Foreskin keratinocyte (primary cell): ENCODE measurements at places on chromosomes 4 and X.

GRCh38 chr4:1490011-1490653 is 83.9 kb upstream of the NKX1-1 start:
- no peak for DNase-seq

DNA sequence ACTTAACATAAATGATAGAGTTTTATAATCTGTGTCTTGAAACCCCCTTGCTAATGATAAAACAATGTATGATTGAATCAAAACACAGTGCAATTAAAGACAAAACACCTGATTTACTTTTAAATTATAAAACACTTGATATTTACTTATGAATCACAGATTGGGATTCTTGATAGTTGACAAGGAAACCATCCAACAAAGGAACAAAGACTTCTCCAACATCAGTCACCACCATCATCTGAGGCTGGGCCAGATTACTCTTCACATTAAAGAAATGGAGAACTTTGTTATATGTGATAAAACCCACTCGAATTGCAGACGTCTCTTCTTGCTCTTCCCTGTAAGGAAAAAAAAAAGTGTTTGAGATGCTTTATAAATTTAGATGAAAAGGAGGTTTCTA is 67.4 kb downstream of the METTL14 start:
- no peak for DNase-seq

GRCh38 chr4:172982151-172982590 is 186.4 kb upstream of the GALNT7 start:
- peak; percentile 98 for DNase-seq

- no peak for DNase-seq
Measured at GRCh38 chrX:25968920-25969319, 169.2 kb upstream of the MAGEB18 start.

GRCh38 chrX:150254909-150255308 is 108.2 kb upstream of the MAMLD1 start:
- no peak for DNase-seq

GRCh38 chr4:120855307-120856001 is 67.1 kb downstream of the PRDM5 start:
- no peak for DNase-seq

DNA sequence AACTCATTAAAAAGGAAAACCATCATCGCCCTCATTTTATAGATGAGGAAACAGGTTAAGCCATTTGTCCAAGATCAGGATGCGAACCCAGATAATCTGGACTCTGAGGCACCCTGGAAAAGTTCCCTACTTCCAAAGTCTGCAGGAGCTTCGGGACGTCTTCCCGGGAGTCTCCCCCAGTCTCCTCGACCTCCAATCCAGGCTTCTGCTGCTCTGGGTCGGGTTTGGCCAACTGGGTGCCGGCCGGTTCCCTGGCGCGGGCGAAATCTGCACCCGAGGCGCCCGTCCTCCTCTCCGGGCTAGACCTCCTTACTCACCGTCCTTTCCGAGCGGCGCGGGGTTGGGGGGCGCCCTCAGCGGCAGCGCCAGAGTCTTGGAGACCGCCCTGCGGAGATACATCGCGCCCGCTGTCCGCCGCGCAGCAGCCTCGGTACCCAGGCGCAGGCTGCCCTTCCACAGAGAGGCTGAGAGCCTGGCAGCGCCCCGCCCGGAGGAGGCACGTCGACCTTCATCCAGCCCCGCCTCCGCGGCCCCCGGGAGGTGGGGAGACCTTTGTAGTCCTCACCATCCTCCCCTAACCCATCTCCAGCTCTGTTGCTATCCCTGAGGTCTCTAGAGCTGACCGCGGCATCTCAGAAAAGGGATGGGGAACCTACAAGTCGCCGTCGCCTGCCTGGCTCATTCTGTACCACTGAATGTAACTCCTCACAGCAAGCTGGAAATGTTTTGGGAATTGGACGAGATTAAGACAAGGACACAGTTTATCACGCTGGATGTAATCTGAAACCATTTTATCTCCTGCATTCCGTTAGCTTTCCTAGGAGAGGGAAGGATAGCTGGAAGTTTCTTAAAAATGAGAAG is at the start of gene MGARP:
Gene MGARP (minus strand): TSS at position 466 of the 861 bp plus-strand sequence. CDS start 67 bp downstream, at position 399.
- DNase-seq = no peak

- DNase-seq = no peak
Measured at GRCh38 chrX:9519546-9520216, 54.8 kb downstream of the TBL1X start.

GRCh38 chr4:78439328-78439727 is 112.2 kb upstream of the ANXA3 start:
- no peak for DNase-seq

- DNase-seq = no peak
Measured at GRCh38 chr4:1406981-1407656, 877 bp upstream of the NKX1-1 start.

DNA sequence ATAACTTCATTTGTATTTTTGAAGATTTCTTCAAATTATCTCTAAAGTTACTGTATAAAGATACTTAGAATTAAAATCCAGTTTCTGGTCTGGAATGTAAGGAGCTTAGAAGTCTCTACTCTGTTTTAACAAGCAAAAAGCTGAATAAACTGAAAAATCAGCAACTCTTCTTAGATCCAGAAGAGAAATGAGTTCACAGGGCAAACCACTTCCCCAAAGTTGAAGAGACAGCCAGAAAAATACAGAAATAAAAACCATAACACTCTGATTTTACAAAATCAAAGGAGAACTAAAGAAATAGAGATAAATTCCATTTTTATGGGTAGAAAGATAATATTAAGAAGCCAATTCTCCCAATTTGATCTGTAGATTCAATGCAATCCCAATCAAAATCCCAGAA is 1166.8 kb downstream of the ADGRL3 start:
- no peak for DNase-seq

DNA sequence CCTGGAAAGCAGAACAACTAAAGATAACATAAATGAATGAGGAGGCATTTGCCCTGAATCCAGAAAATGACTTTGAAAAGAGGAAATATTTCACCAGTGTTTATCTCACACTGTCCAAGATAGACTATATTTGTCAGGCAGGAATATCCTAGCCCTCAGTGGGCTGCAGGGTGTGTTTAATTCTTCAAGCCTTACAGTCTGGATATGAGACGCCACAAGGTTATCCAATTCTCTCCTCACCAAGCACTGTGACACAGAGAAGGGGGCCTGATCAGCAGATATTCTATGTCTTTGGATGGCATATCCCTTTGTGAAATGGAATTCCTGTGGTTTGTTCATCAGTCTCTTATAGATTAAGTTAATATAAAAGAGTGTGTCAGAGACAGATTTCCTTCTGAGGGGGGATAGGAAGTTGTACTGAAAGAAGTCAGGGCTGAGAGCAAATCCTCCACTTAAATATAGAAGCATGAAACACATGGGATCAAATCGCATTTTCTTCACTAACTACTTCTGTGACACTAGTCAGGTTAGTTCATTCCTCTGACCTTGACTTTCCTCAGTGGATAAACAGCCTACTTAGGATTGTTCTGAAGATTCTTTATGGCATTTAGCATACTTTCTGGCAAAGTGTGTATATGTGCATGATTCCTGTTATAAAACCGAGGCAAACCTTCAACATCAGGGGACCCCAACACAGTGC is 6.8 kb upstream of the G3BP2 start:
- no peak for DNase-seq

DNA sequence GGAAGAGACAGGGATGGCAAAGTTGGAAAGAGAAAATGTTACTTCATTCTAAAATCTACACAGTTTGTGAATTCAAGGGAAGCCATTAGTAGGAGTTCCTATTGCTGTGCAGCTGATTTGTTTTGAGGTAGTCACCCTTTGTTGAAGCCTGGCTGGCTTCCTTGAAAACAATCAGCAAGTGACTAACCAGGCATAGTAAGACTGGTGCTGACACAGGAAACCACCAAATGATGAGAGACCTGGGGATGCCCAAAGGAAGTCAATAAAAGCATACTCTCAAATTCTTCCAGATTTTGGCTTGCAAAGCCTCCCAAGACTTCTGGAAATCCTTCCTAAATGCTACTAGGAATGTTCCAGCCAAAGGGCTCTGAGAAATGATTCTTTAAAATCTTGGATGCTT is 23.9 kb upstream of the PRDM8 start:
- DNase-seq = peak; percentile 81

GRCh38 chr4:7307394-7308099 is 115.2 kb downstream of the SORCS2 start:
- DNase-seq = no peak

DNA sequence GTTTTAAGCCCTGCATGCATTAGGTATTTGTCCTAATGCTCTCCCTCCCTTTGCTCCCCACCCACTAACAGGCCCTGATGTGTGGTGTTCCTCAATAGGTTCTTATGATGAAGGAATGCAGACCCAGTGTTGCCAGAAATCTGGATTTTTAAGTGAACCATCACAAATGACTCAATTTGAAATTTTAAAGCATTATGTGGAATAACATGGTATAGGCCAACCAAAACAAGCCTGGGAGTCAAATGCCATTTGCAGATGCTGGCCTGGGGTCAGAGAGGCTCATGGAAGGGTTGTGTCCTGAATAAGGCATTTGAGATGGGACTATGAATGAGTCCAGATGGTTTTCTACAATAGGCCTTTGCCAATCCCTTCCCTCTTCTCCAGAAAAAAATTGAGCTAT is 179.6 kb downstream of the SHROOM3 start:
- no peak for DNase-seq

DNA sequence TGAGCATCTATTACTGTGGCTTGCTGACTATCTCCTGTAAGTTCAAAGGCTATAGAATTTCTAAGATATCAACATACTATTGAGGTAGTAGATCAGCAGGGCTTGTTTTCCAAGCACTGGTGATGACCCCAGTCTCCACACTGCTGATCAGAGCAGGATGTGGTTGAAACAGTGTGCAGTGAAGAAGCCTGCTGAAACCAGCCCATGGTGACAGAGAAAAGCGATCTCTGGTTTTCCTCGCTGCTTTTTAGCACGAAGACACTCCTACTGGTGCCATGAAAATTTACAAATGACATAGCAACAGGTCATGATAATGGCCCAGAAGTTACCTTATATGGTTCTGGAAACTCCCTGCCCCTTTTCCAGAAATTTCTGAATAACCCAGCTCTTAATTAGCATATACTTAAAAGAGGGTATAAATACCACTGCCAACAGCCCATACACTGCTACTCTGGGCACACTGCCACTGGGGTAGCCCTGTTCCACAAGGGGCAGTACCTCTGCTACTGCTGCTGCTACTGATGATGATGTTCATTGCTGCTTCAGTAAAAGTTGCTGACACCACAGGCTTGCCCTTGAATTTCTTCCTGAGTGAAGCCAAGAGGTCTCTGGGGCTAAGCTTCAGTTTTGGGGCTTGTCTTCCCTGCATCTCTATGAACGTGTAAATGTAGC is 1689.5 kb upstream of the PCDH10 start:
- DNase-seq = no peak

DNA sequence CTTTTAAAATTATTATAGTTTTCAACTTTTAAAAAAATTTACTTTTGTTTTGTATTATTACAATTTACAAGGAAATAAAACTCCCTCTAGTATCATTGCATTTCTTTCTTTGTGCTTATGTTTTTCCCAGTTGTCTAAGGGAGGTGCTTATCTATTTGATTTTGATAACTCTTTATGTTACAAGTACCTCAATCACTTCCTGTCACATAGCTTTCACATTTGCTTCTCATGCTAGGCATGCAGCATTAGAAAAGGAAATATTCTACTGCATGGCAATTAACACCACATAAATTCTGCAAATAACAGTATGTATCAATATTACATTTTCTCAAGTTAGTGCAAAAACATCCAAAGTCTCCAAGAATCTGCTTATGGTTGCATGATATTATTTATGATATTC is 180.3 kb upstream of the HS3ST1 start:
- DNase-seq = no peak

GRCh38 chrX:77949840-77950239 is 19.6 kb downstream of the PGAM4 start:
- no peak for DNase-seq

GRCh38 chr4:112448306-112449132 is 67.5 kb downstream of the NEUROG2 start:
- peak; percentile 39 for DNase-seq

DNA sequence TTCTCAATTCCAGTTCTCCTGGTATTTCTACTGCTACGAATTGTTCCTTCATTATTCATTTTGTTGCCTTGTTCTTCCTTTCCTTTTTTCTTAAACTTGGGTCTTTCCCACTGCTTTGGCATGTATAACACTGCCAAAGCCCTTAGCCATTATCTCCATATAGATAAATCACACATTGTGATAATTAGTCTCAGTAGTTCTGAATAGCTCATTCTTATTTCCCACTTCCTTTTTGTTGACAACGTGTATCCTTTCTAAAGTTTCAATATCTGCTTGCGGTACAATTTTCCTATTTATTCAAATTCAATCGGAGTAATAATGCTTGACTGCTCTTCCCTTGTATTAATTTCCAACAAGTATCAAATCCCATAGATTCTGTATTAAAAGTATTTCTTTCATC is 14.5 kb upstream of the CAMK2D start:
- no peak for DNase-seq

- DNase-seq = peak; percentile 55
Measured at GRCh38 chrX:154540897-154541535, 5.6 kb downstream of the G6PD start.

GRCh38 chr4:153912301-153912700 is 123.4 kb upstream of the SFRP2 start:
- no peak for DNase-seq

GRCh38 chr4:36249610-36250009 is 5.3 kb upstream of the ARAP2 start:
- DNase-seq = no peak

DNA sequence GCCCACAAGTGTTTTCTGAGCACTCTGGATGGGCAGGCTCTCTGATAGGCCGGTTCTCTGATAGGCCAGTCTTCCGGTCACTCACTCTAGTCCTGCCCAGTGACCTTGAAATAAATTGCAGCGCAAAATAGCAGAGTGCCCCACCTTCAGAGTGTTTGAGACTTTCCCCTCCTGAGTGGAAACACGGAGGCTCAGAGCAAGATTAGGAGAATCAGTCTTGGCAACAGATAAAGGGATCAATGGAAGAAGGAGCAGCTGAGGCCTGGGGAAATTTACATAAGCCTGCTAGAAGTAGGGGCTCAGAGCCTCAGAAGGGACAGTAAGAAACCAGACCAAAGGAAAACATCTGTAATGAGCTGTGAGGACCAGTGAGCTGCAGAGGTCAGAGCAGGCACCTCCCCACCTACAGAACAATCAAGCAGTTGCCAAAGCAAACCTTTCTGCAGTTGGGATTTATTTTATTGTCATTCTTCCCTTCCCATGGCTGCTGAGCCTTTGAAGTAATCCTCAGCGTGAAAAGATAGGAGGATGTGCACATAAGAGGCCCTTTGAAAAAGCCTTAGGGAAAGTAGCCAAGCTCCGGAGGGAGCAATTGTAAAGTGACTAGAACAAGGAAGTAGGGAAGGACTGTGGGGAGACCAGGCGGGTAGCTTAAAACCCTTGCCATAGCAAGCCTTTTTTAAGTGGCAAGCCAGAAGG is 89.1 kb upstream of the TSPAN5 start:
- no peak for DNase-seq

DNA sequence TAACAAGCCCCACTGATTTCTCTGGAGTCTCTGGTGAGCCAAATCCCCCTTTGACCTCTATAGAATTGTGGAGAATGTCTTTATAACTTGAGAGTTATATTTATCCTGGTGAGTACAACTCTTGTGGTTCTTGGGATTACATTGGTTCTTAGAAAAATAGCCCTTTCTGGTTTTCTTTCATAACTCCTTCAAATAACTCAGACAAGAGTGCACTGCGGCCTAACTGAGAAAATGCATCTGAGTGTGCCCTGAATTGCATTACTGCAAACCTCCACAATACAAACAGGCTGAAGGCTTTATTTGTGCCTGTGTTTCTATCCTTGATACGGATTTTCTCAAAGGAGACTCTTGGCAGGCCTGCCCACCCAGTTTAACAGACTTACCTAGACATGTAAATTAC is 2.7 kb downstream of the BEX3 start:
- DNase-seq = no peak

- DNase-seq = peak; percentile 75
Measured at GRCh38 chr4:7753271-7753670, 186.4 kb downstream of the AFAP1 start.
